ENCODE measurements at places on chromosomes 16 and 17.
A peak's percentile ranks its signal among the peaks of the same experiment; 100 is the strongest.

- DNase-seq: peak; percentile 15
Observed at GRCh38 chr17:54992797-54993639, 24.5 kb downstream of the STXBP4 start.

DNA sequence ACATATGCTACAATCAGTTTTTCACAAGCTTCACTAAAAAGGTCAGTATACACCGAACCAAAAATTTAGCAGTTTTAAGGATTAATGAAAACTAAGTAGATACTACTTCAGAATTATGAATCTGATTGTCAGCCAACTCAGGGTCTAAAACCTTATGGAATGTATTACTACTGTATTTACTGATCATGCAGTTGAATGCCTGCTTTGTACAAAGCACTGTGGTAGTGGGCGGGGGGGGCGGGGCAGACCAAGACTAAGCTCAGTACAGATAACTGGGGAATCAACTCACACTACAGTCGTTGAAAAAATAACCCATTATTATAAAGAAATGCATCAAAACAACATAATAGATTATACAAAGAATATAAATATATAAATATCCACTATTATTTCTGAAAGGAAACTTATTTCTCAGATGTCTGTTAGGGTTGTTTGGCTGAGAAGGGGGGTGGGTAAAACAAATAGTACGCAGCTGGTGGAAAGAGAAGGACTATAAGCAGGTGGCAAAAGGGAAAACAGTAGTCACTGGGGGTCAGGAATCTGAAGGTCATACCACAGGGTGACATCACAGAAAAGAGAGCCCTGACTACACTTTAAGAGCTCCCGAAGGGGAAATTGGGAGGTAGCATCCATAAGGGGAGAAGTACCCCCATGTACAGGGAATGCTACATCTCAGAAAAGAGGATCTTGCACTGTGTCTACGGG is 109.4 kb upstream of the AXIN2 start:
- DNase-seq: no peak

GRCh38 chr17:4199818-4200402 is 56.9 kb downstream of the CYB5D2 start:
- no peak for DNase-seq

DNA sequence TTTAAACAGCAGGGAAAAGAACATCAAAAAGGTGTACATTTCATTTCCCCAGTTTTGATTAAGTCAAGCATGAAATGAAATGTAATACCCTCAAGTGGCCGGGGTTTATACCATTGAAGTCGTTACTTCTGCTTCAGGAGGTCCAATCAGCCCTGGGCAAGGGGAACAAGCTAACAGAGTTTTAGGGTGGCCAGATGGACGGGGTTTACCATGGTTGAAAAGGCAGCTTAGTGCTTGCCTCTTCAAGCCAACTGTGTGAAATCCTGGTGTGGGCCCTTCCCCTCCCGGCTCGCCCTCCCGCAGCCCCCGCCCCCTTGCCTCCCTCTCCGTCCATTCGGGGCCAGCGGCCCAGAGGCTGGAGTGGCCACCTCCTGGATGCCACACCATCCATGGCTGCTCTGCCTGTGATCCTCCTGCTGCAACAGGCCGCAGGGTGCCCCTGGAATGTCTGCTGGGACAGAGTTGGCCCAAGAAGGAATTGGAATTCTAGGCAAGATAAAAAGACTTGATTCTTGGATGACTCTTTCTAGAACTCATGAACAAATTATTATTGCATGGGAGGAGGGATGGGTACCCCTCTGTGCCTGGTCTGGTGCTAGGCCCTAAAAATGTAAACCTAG is 296.2 kb upstream of the IRX3 start:
- DNase-seq: no peak

DNA sequence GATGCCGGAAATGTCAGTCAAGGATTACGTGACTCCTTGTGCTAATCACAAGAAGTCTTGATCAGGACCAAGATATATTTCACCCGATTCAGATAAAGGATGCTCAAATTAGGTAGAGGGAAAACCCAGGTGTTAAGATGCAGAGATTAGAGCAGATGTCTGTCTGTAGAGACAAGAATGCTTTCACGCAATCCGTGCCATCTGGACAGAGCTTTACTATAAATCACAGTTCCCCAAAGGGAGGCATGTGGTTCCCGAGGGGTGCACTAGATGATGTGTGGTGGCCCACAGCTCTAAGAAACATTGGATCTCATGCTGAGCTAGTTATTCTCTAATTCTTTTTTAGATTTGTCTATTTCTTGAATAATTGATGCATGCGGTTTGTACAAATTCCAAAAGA is 9.8 kb upstream of the MAP3K14 start:
- no peak for DNase-seq

DNA sequence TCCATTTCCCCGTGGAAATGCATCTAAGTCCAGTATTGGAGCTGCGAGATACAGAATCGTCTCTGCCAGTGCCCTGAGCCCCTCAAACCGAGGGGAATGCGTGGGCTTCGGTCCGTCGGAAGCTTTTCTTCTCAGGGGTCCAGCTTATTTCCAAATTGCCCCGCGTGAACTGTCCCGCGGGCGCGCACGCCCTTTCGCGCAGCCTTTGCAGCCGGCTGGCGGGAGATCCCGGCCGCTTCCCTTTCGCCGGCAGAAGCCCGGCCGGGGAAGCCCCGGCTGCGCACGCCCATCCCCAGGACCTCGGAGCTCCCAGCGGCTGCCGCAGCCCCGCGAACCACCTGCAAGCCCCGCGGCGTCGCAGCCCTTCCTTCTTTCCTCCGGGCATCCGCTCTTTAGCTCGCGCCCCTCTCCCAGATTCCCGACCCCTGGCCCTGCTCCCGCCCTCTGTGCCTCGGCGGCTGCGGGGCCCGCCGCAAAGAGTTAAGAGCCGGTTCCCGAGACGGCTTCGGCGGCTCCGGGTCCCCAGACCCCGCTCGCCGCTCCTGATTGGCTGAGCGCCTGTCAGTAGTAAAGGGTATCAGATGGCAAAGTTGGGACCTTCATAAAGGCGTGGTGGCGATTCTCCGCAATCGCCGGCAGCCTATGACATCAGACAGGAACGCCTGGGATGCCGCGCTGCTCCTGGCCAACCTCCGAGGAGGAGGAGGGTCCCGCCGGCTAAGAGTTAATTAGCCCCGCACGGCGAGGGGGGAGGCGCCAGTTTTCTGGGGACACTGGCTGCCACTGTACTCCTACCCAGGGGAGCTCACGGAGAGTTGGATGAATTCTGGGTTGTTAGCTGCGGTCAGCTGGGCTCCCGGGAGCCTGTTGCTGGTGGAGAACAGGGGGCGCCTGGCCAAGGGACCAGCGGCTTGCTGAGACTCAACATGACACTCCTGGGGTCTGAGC is at the start of gene MYOCD:
TSS of gene MYOCD (plus strand) at position 628 of the 948 bp plus-strand sequence. CDS start at position 927, 299 bp downstream.
- DNase-seq: no peak

DNA sequence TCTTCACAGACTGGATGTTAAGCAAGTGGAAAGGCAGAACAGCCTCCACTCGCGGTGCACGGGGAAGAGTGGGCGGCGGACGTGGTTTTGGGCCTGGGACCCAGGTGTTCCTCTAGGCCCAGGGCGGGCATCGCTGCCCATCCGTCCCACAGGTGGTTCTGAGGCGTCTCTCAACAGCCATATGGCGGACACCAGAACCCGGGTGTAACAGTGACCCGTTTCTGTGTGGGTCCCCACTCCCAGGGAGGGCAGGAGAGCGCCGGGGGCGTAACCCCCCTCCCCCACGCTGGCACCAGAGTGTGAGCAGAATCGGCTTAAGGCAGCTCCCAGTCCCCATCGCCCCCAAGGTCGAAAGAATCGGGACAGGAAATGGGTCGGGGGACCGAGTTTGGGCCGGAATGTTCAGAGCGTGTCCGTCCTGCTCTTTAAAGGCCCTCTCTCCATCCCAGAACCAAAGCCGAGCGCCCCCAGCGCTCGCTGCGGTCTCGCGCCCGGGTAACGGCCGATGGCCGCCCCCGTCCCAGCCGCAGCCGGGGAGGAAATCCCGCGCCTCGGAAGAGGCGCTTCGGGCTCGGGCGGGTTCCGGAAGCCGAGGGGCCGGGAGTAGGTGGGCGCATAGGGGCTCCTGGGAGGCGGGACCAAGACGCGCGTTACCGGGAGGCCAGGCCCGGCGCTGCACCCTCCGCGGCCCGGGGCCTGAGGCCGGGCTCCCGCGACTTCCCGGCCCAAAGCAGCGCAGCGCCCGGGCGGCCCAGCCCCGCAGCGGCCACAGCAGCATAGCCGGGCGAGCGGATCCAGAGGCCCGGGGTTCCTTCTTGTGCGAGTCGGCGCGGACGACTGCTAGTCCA is at the start of gene TK2:
TSS of gene TK2 (minus strand) at position 839 of the 848 bp plus-strand sequence. CDS start at position 778, 61 bp downstream.
- peak; percentile 46 for DNase-seq

- DNase-seq: peak; percentile 45
Observed at GRCh38 chr16:17205279-17206211, 265.2 kb downstream of the XYLT1 start.
